ENCODE measurements at places on chromosomes 6 and 20. TPM values are rescaled to one million over a fixed set of nuclear protein-coding genes. Genes with fewer than 3 reads are reported as not detected.

GABRR1 gene
- not detected for total RNA-seq

CLPSL2 gene
- total RNA-seq, result not detected

HTR1B gene
- not detected for total RNA-seq

RBM39 gene
- 349 TPM for total RNA-seq

FAXC gene
- total RNA-seq, result not detected

TXLNB gene
- not detected for total RNA-seq

SLC24A3 gene
- not detected for total RNA-seq
